ENCODE measurements at places on chromosomes 7 and 10.

- no peak for DNase-seq
These were observed 146.3 kb downstream of the ZNF22 start for GRCh38 chr10:45147000-45147399.

- no peak for DNase-seq
These were observed 49.8 kb upstream of the SLC35B4 start for GRCh38 chr7:134366481-134366880.

GRCh38 chr10:102229810-102230263 lies 3.7 kb downstream of the ELOVL3 start:
- DNase-seq = peak; percentile 61

- no peak for DNase-seq
These were observed 137.4 kb downstream of the TNS3 start for GRCh38 chr7:47444376-47445098.

DNA sequence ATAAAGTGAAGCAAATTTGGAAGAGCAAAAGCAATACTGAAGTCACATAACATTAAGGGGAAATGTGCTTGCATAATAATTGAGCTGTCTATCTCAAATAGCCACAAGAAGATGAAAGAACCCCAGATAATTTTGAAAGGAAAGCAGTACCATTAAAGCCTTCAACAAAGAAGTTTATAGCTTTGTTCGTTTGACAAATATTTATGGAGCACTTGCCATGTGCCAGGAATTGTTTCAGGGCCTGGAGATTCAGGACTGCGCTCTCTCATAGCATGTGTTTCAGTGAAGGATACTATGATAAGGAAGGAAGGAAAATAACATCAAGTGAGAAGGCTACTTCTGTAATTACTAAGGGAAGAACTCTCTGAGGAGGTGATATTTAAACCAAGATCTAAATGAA lies 212.3 kb upstream of the CSTF2T start:
- DNase-seq = no peak

GRCh38 chr10:103724771-103725170 lies 130.6 kb downstream of the SH3PXD2A start:
- DNase-seq = no peak

GRCh38 chr10:78804411-78805032 lies 264.2 kb upstream of the ZMIZ1 start:
- no peak for DNase-seq

- no peak for DNase-seq
These were observed 7.4 kb downstream of the ADCYAP1R1 start for GRCh38 chr7:31059551-31059950.

- no peak for DNase-seq
These were observed 164.2 kb downstream of the HDAC9 start for GRCh38 chr7:18659746-18660145.

DNA sequence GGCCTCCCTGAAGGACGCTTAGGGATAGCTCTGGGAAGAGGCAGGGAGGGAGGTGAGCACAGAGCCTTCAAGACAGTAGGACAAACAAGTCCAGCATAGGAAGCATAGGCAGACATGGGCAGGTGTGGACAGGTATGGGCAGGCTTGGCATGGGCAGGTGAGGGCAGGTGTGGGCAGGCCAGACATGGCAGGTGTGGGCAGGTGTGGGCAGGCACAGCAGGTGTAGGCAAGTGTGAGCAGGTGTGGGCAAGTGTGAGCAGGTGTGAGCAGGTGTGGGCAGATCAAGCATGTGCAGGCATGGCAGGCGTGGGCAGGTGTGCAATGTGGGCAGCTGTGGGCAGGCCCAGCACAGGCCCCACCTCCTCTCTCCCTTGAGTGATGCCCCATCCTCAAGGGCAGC lies 148.8 kb upstream of the ZMIZ1 start:
- no peak for DNase-seq

- no peak for DNase-seq
These were observed 409.2 kb downstream of the DNAJB6 start for GRCh38 chr7:157745721-157746709.

DNA sequence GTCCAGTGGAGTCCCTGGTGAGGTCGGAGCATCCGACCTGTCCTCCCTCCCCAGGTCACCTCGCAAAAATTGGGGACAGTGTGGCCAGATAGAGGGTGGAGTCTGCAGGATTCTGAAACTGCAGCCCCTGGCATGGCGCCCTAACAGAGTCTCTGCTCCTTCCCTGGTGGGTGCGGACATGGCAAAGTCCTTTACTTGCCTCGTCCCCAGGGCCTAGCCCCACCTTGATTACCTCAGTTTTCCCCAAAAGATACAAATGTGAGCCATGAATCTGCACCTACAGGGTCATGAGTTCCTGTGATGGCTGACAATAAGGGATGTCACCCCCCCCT lies 47.7 kb downstream of the NPVF start:
- no peak for DNase-seq

- no peak for DNase-seq
These were observed 487.9 kb downstream of the PARD3 start for GRCh38 chr10:34327184-34327583.

- no peak for DNase-seq
These were observed 155.2 kb upstream of the BMPER start for GRCh38 chr7:33750177-33750576.

GRCh38 chr10:14086596-14086995 lies 244.1 kb downstream of the FRMD4A start:
- no peak for DNase-seq

- DNase-seq = no peak
These were observed 62.5 kb upstream of the PALS2 start for GRCh38 chr7:24510759-24511158.

DNA sequence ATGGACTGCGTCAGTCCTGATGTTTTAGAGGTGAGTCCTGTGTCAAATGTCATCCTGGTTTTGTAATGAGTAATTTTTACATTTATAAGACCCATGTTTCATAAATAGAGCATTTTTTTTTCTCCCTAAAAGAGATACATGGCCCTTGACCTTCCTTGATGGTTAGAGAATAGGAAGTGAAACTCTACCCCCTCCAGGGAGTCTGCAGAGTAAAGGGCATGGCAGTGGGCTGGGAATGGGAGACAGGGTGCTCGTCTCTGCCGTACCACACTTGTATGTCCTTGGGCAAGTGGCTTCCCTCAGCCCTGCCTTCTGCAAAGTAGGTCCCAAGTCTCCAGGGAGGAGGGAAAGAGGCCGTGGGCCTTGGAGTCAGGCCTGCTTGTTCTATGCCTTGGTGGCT lies 63.9 kb downstream of the WDFY4 start:
- DNase-seq = no peak

GRCh38 chr10:79320820-79321493 lies 26.3 kb upstream of the PPIF start:
- DNase-seq = no peak

DNA sequence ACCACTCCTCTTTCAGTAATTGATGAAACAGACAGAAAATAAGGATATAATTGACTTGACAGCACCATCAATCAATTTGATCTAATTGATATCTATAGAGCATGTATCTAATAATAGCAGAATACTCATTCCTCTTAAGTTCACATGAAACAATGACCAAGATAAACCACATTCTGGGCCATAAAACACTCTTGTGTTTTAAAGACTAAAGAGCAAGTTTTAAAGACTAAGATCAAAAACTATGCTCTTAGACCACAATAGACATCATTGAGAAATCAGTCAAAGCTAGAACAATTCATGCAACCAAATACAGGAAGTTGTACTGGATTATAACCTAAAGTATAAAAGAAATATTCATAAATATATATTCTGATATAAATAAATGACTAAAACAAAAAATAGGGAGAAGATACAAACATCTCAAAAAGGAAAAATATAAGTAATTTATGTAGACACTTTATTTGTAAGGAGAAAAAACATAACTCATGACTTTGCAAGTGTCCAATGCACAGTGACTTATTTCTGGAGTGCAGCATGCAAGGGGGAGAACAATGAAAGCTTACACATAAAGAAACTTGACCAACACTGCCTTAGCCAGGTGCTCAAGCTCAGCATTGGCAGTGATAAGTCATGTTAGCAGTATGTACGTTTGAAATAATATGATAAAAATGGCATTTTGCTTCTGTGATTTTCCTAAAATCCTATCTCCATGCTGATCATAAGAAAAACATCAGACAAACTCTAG lies 312.7 kb upstream of the IGFBP3 start:
- no peak for DNase-seq

- no peak for DNase-seq
These were observed 53.0 kb downstream of the PHYHIPL start for GRCh38 chr10:59229441-59229840.

DNA sequence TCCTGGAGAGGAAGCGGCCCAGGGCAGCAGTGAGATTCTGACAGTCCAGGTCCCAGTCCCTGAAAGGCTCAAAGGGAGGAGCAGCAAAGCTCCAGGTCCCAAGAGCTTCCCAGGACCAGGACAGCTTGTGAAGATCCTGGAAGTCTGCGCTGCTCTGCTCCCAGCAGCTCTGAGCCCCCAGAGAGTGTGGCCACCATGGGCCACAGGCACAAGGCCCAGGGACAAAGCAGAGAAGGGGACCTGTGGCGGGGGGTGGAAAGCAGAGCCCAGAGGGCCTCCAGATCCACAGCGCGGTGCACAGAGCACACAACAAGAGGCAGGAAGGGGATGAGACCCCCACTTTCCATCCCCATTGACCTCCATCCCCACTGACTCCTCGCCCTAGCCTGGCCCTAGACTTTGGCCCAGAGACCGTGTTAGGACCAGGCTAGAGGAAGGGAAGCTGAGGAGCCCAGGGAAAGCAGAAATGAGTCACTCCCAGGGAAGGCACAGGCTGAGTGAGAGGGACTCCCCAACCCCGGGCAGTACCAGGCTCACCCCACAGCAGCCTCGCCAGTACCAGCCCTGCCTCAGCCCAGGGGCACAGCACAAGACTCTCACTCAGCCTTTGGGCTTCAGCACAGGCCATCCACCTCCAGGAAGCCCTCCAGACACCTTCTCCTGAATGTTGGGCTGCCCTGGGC lies 75.5 kb downstream of the GRID1 start:
- no peak for DNase-seq
